Liver (tissue), 10 donors: ENCODE measurements at places on chromosomes 7 and 10. TPM values are rescaled to one million over a fixed set of nuclear protein-coding genes. Genes with fewer than 3 reads are reported as not detected.

DNA sequence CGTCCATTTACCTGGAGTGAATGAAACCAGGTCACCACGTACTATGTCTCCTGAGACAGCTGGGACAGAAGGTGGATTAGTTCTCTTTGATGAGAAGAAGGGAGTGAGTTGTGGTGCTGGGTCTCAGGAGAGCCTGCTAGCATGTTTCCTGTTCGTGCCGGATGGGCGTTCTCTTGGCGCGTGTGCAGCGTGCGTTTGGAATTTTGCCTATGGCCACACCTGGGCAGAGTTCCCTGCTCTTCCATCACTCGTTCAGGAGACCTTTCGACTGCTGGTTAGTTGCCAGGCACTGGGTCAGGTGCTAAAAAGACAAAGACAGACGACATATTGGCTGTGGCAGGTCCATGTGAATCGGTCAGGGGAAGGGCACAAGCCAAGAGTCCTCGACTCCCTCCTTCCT lies 90.3 kb downstream of the TRRAP start:
- DNase-seq: no peak

DNA sequence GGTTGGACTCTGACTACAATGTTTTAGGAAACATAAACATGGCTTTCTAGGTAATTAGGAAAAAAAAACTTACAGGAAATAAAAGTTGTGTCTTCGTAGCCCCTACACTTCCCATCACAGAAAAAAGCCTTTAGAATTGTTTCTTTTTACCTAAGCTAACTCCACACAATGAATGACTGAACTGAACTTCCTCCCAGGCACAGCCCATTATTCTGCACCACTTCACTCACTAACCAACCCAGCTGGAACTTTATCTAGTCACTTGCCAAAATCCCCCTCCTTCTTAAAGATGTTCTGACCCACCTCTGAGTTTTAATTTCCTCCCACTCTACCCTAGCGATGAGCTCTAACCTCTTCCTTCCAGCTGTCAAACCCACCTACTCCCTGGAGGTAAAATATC lies 91.7 kb upstream of the MEOX2 start:
- DNase-seq: no peak

DNA sequence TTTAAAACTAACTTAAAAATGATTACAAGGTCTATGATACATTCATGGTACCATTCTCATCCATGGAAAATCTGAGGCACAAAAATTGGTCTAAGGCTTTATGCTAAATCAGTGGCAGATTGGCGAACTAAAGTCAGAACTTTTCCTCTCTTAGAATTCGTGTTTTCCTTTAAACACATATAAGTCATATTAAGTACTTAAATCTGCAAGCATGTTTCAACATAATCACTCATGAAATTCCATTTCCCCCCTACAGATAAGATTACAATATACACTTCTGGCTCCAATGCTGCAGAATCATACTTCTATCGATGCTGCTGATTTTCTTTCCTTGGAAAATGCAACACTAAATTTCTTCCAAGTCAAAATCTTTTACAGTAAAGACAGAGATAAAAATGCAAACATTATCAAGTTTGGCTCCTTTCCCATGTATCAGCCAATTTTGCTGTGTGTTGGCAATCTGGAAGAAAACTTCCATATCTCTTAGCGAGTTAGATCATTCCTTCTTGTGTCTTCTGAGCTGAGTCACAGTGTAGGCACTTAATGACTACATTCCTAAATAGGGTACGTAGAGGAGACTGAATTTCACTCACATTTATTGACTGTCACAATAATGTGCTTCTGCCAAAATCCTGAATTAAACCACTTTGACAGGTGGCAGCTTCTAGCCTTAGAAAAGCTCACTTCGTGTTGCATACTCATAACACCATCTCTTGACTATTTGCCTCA lies 76.4 kb upstream of the LRRC17 start:
- no peak for DNase-seq

- DNase-seq: peak; percentile 5
Observed at GRCh38 chr10:49350138-49350537, 45.8 kb downstream of the DRGX start.

GRCh38 chr7:22295402-22296264 lies 61.3 kb downstream of the RAPGEF5 start:
- DNase-seq: no peak

- DNase-seq: no peak
Observed at GRCh38 chr10:52410916-52411315, 96.8 kb downstream of the DKK1 start.

DNA sequence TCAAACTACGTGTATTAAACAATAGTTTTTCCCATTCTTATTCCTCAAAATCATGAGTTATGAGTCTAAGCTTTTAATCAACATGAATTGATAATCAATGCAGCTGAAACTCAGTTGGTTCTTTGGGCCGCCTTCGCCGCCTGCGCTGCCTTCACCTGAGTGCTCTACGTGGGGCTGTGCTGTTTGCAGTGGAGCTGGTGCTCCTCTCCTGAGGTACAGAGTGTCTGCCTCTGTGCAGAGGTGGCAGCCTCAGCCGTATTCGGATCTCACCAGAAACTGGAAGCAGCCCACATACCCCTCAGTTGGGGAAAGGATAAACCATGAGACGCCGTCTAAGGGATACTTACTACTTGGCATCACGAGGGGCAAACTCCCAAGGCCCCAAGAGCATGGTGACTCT lies 15.5 kb downstream of the NOM1 start:
- no peak for DNase-seq

DNA sequence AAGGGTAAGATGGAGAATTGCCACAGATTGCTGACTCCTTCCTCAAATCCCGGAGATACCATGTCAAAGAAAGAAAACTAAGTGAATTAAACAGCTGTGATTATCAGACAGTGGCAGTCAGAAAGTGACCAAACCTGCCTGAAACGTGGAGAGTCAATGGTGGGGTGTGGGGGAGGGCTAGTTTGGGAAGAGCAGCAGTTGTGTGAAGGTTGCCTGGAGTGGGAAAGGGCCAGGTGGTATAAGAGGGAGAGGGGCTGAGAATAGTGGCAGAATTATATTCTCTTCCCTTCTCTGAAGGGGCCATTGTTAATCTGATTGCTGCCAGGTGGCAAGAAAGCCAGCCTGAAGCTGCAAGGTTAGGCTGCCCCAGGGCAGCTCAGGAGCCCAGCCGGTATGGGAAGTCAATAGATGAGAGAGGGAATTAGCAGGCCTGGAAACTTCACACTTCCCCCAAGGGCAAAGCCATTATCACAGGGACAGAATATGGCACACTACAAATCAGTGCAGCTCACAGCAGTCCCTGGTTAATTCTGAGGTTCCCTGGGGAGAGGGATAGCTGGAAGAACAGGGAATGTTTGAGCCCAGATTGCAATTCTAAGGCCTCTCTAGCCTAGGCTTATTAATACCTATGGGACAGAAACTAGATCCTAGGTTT lies 83.9 kb upstream of the ITGB1 start:
- no peak for DNase-seq

DNA sequence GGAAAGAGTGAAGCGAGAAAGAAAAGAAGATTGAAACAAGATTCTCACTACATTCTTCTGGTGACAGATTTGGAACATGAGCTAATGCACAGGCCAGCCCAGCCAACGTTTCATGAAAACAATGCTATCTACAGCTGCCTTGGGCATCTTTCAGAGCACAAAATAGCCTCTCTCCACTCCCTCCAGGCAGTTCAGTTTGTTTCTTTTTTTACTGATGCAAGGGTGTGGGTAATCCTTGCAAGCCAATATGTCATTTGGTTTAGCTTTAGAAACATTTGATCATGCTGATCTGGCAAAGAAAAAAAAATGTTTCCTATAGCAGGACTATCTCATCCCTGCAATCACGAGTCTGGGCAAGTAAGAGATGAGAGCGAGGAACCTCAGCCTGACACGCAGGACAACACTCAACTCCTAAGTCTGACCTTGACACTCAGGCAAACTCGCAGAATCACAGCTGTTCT lies 35.9 kb downstream of the SVIL start:
- DNase-seq: no peak

- DNase-seq: no peak
Observed at GRCh38 chr10:32971536-32972091, 13.6 kb upstream of the ITGB1 start.

GRCh38 chr7:48118041-48118440 lies 29.0 kb downstream of the UPP1 start:
- no peak for DNase-seq

- peak; percentile 22 for DNase-seq
Observed at GRCh38 chr7:45642044-45642443, 67.9 kb downstream of the ADCY1 start.

DNA sequence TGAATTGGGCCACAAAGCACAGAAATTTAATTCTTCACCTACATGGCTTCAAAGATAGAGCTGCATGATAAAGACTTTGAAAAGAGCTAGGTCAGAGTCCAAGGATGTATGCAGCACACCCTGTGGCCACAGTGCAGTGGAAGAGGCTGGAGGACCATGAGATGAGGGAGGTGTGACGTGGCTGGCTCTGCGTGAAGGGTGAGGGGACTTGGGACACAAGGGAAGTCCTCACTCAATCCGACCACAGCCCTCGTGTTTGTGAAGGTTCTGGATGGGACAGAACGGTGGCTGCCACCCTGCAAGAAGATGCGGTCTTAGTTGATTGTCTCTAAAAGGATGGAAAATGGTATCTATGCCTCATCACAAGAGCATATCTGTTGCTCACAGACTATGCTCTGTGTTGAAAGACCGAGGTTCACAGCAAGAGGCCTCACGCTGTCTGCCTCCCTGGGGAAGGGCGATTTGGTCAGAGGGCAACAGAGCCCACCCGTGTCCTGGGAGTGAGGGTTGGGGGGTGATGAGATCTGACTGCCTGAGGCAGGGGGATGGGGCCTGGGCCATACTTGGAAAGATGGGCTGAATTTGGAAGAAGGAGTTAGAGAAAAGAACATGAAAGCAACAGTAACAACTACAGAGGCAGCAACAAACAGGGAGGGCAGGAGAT lies 174.4 kb upstream of the SHH start:
- peak; percentile 19 for DNase-seq

GRCh38 chr7:41161041-41161587 lies 541.8 kb downstream of the INHBA start:
- DNase-seq: no peak

DNA sequence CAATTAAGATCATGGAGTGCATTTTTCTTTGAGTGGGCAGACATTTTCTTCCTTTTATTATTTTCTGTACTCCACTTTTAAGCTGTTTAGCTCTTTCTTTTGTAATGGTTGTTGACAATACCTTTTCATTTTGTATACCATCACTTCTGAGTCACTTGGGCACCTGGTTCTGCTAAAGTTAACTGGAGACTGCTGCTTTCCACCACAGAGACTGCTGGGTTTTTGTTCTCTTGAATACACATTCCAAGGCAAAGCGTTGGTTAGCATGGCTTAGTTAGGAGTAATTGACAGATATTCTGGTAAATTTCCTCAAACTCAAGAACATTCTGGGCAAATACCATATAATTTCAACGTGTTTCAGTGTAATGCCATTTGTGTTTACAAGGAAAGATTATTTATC lies 541.9 kb upstream of the CELF2 start:
- DNase-seq: no peak

DNA sequence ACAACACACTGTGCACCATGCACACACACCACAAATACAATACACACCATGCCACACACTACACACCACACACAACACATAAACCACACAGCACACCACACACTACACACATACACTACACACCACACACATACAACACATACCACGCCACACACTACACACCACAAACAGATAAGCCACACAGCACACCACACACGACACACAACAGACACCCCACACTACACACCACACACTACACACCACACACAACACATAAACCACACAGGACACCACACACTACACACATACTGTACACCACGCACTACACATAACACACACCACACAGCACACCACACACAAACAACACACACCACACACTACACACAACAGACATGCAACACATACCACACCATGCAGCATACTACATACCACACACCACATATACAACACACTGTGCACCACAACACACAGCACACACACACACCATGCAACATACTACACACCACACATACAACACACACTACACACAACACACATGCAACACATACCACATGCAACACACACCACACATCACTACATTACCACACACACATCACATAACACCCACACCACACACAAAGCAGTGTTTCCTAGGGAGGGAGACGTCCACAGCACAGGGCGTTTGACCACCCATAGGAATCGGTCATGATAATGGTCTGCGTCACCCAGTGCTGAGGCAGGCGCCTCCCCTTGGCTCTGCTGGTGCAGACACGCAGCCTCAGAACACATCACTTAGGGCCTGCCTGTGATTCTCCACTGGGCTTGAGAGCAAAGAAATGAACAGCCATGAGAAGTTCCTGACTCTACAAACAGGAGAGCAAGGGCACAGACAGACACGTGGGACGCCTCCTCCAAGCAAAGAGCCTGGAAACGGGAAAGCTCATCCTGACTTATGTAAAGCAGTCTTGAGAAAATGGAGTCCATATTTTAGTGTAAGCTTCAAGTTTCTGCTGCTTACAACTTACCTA lies 458.3 kb downstream of the PTPRN2 start:
- no peak for DNase-seq

DNA sequence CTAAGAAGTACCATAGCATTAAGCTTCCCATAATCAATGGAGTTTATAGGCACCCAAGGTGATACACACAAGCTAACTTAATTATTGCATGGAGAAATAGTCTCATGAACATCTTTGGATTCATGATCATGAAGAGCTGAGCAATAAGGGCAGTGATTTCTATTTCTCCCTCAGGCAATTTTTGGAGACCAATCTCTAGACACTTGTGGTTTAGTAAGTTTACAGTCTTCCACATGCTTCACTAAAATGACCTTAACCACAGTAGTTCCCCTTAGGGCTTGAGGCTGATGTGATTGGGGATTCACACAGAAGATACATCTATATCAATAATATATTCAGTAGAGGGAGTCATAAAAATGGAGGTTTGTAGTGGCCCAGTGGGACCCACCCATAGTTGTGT lies 241.2 kb downstream of the CCDC7 start:
- no peak for DNase-seq

- DNase-seq: no peak
Observed at GRCh38 chr7:39212876-39213275, 235.2 kb downstream of the POU6F2 start.

- DNase-seq: no peak
Observed at GRCh38 chr7:159034394-159034793, 110.3 kb downstream of the VIPR2 start.

Gene OR2A14
- total RNA-seq: not detected

Gene SPDYE2
- 0.08 TPM for total RNA-seq

Gene ARHGEF35
- total RNA-seq: 1.3 TPM

Gene NEUROD6
- total RNA-seq: not detected

Gene ANXA8
- 0.09 TPM for total RNA-seq

Gene TMEM213
- not detected for total RNA-seq

Gene GDI2
- total RNA-seq: 190 TPM

Gene PSTK
- 4.6 TPM for total RNA-seq

Gene VSTM4
- total RNA-seq: 3.0 TPM
